ENCODE measurements at places on chromosomes 1 and 21. TPM values are rescaled to one million over a fixed set of nuclear protein-coding genes. Genes with fewer than 3 reads are reported as not detected.

GRCh38 chr1:235156740-235157139 is 4.3 kb downstream of the RBM34 start:
- DNase-seq, result no peak

- peak; percentile 75 for DNase-seq
Measured at GRCh38 chr1:119713039-119713748, 1.5 kb downstream of the PHGDH start.

- peak; percentile 74 for DNase-seq
Measured at GRCh38 chr21:38291874-38292273, 35.1 kb downstream of the KCNJ15 start.

DNA sequence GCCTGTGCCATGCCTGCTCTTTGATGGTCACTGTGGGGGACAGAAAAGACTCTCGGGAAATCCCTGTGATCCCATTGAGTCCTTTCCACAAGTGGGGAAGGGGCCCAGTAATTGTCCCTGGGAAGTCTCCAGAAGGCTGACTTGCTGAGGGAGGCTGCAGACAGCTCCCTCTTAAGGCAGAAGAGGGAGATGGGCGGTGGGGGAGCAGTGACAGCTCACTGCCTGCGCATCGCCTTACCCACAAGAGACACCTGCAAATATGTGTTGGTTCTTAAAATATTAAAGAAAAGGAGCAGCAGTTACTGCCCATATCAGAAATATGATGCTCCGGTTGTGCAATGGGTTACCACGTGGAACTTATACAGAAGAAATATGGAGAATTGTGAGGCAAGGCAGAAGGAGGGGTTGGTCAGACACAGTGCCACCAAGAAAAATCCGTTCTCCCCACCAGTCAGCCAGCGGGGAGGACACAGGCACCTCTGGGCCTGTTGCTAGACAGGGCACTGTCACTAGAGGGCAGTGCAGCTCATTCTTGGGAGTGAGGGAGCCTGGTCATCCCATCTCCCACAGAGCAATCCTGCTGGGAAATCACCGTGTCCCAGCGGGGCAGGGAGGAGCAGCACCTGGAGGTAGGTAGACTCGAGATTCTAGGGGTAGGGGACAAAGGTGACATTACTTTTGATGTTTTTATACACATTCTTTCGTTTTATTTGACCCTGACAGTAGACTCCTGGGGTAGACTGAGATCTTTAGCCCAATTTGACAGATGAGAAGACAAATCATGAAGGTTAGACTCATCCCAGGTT is 6.9 kb upstream of the CAMK1G start:
- DNase-seq, result peak; percentile 83

DNA sequence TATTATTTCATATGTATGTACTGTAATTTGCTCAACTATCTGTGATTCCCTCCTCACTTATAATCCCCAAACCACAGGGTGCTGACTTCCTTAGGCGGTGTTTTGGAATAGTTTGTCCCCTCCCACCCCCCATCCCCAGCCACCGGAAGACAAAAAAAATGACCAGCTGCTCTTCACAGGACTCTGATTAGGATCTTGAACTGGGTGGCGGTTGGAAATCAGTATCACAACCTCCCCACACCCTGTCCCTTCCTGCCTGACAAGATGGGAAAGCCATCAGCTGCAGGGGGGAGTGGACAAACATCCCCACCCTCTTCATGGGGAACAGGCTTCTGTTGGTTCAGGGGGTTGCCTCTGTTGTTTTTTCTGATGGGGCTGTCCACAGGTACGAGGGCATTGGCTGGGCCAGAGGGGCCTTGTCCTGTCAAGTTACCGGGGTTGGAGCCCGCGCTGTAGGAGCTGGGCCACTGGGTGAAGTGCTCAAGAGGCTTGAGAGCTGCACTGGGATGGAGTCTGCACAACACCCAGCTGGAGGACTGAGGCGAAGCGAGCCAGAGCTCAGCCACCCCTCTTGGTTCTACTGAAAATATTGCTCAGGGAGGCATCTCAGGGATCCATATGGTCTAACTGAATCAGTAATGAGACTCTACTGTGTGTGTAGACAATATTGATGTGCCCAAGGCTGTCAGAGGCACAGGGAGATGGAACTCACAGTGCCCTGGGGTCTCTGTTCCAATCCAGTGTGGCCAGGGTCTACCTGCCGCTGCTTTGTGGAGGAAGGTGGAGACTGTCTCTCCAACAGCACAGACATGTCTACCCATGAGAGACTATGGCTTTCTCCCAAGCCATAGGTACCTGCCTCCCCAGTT is 28.2 kb downstream of the NAV1 start:
- DNase-seq, result no peak

- peak; percentile 42 for DNase-seq
Measured at GRCh38 chr1:41161846-41162245, 80.3 kb downstream of the SCMH1 start.

DNA sequence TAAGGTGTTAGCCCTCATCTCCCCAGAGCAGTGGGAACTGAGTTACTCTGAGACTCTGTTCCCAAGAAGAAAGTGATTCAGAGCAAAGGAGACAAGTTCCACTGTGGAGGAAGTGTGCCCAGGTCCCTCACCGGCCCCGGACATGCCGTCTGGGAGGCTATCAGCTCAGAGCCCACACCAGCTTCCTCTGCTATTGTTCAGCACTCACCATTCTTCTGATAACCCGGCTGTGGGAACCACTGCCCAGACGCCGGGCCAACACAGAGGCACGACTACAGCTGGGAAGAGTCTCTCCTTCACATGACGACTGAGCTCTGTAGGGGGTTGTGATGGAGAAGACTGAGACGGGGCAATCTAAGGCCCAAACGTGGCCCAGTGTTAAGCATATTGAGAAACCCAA is 34.2 kb upstream of the GJA5 start:
- DNase-seq, result no peak

Gene S100PBP
- 54.9 TPM for total RNA-seq

DNA sequence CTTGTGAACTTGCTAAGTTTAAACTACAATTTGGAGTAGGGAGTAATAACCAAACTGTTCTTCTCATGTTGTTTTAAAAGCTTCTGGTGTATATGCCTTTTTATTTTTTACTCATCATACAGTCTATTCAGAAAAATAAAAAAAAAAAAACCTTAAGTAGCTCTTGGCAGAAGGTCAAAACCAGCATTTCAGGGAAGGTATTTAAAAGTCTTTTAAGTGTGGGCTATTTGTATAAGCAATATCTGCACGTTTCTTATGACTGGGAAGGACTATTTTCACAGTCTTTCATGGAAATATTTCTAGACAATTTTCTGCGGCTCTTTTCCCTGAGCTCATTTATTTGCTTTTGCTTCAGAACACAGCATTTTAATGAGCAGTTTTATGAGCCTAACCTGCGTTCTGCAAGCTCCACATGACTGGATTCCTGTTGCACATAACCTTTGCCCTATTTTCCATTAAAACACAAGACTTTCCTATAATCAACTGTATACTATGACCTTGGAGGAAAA is 60.9 kb upstream of the C1orf105 start:
- DNase-seq, result no peak

- no peak for DNase-seq
Measured at GRCh38 chr1:31264790-31265386, 25.2 kb upstream of the NKAIN1 start.

GRCh38 chr21:14673649-14674048 is 127.5 kb upstream of the SAMSN1 start:
- DNase-seq, result no peak

GRCh38 chr1:186875896-186876835 is 47.4 kb downstream of the PLA2G4A start:
- no peak for DNase-seq

Gene WNT9A
- total RNA-seq, result 6.4 TPM

- DNase-seq, result no peak
Measured at GRCh38 chr1:214316593-214316992, 35.6 kb downstream of the SMYD2 start.

DNA sequence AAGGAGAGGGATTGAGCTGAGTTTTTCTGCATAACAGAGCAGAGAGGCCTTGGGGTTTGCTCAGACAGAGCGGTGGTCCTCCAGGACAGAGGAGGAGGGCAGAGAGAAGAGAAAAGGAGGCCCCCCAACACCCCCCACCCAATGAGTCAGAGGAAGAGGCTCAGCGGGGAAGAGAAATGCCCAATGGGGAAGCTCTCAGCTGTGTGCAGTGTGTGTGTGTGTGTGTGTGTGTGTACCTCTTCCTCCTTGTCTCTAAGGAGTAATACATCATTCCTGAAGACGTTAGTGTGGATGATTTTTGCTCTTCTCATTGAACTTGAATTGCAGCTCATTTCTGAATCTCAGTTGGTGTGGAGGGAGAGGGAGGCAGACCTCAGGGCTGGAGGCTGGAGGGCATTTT is 8.7 kb downstream of the TMPRSS3 start:
- no peak for DNase-seq

GRCh38 chr21:41328660-41329607 is 12.3 kb downstream of the FAM3B start:
- no peak for DNase-seq

- DNase-seq, result no peak
Measured at GRCh38 chr1:117077267-117077666, 17.1 kb downstream of the TTF2 start.

DNA sequence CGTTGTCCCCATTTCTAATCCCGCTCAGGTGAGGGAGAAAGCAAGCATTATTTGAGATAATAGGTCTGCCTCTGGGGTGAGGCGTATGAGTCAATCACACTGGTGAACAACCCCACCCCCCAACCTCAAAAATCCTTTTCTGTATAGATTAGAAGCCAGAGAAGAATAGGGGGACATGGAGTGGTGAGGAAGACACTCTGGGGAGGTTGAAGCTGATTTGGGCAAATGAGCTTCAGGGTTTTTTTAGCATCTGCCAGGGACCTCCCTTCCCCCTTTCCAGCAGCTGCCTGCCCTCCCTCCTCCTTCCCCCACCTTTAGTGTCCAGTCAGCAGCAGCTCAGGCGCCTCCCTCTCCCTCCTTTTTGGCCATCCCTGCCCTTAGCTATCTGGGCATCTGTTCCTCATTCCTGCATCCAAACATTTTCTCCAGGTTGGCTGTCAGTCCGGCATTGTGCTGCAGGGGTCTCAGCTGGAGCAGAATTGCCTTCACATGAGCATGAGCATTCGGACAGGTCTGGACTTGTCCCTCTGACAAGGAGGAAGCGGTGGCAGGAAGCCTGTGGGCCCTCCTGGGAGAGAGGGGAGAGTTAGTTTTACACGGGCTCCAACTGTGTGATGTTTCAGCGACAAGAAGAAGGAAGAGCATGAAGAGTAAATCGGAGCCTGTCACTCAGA is 30.8 kb upstream of the PTGFRN start:
- DNase-seq, result peak; percentile 59

Gene TSSK3
- total RNA-seq, result 2.4 TPM

GRCh38 chr1:9538669-9539164 is 548 bp upstream of the SLC25A33 start:
- no peak for DNase-seq

DNA sequence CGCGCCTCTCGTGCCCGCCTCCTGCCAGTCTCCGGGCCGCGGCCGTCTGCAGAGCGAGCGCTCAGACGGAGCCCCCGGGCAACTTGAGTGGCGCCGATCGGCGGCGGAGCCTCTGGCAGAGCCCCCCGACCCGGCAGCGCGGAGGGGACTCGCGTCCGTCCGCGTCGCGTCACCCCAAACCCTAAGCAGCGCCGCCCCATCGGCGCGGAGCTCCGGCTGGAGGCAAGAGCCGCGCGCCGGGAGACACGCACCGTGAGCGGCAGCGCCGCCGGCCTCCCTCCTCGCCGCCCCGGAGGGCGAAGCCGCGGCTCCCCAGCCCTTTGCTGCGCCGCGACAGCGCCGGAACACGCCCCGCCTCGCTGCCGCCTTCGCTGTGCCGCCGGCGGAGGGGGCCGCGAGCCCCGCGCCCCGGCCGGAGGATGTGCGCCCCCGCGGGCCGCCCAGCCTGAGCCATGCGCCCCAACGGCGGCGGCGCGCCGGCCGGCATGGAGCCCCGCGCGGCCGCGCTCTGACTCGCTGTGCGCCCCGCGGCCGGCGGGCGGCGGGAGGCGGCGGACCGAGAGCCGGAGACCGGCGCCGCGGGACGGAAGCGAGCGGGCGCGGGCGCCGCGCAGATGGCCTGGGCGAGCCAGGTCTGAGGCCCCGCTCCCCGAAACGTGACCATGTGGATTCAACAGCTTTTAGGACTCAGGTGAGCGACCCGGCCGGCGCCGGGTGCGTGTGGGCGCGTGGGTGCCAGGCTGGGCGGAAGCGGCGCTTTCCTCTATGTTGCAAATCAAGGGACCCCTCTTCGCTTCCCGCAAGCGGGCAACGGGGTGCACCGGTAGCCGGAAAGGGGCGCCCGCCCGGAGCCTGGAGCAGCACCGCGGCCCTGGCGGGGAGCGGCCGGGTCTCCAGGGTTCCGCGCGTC is 610 bp downstream of the AJAP1 start:
- no peak for DNase-seq

Gene FAAH
- total RNA-seq, result 14.3 TPM

Gene KRTAP20-4
- not detected for total RNA-seq

DNA sequence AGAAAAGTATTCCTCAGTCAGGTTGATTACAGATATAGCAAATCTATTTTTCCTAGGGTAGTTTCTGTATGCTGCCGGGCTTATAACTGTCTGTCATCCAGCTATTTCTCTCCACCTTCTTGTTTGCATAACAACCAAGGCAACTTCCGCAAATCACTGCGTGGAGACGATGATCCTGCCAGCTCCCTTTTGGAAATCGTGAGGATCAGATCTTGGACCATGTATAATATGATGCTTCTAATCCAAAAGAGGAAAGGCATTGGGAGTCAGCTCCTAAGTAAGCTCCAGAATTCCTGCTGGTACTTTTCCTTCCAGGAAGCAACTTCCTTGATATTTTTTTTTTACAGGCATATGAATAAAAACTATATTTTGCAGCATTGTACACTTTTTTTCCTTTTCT is 445 bp upstream of the RGS4 start:
- DNase-seq, result no peak

GRCh38 chr1:15760520-15761211 is 2.1 kb downstream of the FBLIM1 start:
- no peak for DNase-seq

- DNase-seq, result no peak
Measured at GRCh38 chr1:170661646-170662411, 2.1 kb upstream of the PRRX1 start.

DNA sequence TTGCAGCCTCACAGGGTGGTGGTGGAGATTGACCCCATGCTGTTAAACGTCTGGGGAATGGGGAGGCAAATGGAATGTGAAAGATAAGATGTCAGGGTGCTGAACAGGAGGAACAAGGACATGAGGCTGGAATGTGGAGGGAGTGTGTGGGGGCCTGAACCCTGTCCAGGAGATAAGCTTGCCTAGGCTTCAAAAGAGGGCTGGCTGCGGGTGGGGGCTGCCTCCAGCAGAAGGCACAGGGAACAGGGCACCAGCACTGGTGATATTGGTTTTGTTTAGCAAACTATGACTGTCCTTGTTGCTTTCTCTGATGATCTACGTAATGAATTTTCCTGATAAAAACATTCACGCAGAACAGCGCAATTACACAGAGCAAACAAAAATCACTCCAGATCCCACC is 52.4 kb upstream of the LRP8 start:
- DNase-seq, result no peak

Gene RGS7
- 9.5 TPM for total RNA-seq

Gene SERINC2
- total RNA-seq, result 0.89 TPM

Data from spinal cord (tissue), 10 donors.